ENCODE measurements at places on chromosomes 2 and 18.

DNA sequence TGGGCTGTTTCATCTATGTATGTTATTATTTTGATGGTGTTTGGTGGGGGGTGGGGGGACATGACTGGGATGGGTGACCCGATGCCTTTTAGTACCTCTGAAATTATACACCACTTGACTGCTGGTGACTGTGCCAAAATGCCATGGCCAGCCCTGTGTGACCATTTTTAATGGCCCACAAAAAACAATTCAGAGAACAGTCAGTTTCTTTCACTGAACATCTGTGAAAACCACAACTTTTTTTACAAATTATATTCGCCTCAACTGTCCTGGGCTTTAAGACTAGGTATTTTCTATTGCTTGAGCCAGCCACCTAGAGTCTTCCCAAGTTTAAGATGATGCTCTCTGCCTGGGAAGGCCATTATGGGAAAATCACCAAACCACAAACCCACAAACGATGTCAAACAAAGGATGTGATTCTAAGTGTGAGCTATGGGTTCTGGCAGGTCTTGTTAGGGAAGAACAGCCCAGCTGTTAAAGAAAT lies 33.9 kb downstream of the FN1 start:
- no peak for DNase-seq

DNA sequence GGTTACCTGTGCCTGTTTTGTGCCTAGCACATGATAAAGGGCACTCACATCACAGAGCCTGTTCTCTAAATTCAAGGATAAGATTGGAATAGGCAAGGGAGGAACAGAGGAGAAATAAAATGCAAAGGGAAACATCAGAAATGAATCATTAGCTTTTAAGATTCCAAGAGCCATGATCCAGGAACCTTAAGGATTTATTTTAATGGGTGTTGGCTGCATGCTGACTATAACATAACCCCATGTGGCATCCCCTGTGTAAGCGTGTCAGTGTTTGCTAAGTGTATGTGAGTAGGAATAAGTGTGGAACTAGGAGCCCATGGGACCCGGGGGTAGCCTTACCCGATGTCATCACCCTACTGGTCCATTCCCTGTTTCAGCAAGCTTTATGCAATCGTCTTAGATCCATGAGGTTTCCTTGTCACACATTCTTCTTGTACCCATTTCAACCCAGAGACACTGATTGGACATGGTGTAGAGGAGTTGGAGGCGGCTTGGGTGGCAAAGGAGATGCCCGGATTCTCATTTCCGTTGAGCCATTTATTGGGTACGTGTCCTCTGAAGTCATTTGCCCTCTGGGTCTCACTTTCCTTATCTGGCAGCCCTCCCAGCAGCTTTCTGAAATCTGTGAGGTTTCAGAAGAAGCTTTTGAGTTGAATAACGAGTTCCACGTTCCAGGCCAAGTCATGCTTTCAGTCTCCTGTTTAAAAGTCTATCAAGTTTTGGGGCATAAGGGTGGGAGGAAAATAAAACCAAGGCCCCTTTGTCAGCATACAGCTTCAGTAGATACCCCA lies 117.0 kb downstream of the MGAT5 start:
- DNase-seq, result no peak

- DNase-seq, result no peak
Measured at GRCh38 chr2:229900012-229900411, 21.8 kb downstream of the TRIP12 start.

DNA sequence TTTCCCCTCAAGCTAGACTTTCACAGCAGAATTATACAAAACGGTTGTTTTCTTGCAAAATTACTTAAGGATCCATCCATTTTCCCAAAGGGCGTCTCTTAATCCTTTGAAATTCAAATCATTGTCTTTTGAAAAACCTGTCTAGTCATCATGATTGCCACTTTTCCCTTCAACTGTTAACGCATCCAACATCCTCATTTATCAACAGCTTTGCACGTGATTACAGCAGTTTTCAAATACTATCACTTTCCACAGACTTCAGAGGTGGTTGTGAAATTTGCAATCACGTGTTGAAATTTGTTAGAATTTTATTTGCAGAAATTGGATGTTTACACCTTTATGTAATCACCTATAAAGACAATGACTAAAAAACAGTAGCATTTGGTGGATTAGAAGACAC lies 304.4 kb upstream of the SLC39A10 start:
- no peak for DNase-seq

DNA sequence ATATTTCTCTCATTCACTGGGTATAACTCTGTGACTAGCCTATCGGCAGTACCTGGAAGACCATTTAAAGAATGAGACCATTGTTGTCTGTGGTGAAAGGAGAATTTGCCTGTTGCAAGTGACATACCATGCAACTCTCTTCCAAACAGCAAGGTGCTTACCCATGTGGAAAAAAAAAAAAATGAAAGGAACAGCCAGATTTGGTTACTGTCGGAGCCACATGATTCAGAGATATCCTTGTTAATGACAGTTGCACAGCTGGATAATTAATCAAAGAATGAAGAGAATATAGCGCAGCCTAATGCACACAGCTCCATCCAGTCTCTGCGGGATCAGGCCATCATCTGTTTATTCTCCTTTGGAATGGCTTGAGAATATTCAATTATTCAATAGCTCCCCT lies 141.8 kb downstream of the HRH4 start:
- DNase-seq, result no peak

GRCh38 chr2:230520875-230521155 lies 104.8 kb downstream of the SP100 start:
- no peak for DNase-seq

GRCh38 chr2:189661957-189662321 lies 680 bp downstream of the ASNSD1 start:
- no peak for DNase-seq

GRCh38 chr18:76258209-76258608 lies 236.8 kb downstream of the ZNF516 start:
- no peak for DNase-seq

GRCh38 chr18:54254265-54254758 lies 15.0 kb upstream of the POLI start:
- no peak for DNase-seq

DNA sequence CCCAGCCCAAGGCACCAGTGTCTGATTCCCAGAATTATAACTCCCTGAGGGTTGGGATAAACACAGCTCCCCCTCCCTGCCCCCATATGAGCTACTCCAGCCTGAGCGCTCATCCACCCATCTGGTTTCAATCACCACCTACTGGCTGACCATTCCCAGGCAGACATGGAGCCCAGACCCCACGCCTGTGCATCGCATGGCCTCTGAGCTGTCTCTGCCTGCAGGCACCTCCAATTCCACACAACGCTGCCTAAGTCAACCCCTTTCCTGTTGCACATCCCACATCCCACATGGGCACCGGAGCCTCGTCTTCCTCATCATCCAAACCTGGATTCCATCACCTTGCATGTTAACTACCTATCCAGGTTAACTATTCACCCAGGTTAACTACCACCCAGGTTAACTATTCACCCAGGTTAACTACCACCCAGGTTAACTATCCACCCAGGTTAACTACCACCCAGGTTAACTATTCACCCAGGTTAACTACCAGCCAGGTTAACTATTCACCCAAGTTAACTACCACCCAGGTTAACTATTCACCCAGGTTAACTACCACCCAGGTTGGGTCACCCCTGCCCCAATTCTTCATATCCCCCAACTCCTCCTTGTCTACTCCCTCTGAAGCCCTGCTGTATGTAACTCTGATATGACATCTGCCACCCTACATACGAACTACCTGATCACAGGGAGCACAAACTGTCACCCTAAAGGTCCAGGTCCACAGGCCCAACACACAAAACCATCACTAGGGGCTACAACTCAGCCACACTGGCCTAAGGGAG lies 47.8 kb downstream of the TEX51 start:
- DNase-seq, result no peak

DNA sequence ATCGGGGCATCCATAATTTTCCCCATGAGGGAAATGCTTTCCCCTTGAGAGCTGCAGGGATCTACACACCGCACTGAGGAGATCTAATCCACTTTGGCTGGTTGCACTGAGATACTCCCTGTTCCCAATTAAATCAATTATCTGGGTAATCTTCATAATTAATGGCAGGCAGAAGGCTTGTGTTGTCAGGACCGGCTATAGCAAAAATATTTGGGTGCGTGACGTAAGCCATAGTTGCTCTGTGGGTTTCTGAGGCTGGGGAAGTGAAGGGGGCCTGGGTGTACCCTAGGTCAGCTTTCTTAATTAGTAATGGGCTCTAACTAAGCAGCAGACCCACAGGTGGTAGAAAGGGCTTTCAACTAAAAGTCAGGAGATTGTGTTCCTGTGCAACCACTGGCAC lies 62.8 kb upstream of the UPP2 start:
- no peak for DNase-seq

- DNase-seq, result no peak
Measured at GRCh38 chr2:237235383-237236095, 149.8 kb downstream of the COPS8 start.

- no peak for DNase-seq
Measured at GRCh38 chr18:22551536-22552151, 133.9 kb upstream of the CTAGE1 start.

Data from esophagus squamous epithelium (tissue), 5 donors.